ENCODE measurements at places on chromosomes 5 and 9.

DNA sequence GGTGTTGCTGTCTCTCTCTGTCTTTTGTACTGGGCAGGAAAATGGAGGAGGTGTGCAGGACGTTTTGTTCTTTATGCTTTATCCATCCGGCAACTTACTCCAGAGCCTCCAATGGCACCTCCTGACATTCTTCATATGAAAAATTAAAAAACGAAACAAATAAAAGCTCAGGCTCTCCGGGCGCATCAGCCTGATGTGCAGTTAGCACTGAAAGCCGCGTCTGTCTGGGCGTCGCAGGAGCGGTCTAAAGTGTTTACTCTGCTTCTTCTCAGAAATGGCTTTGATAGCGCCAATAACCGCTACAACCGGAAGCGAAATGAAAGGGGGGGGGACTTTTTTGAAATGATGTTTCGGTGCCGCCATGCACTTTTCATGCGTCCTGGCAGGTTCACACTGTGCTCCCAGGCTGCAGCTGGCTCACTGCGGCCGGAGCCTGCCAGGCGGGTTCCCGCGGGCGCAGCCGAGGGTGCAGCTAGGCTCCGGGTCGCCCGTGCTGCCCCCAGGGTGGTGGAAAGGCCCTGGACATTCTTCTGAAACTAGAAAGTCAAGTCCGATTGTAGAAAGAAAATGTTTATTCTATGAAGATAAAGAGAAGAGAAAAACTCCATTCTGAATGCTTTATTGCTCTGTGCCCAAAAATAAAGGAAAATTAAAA is 407.7 kb upstream of the IRX1 start:
- H3K36me3 ChIP-seq, result no peaks in the 10 kb centered on the region
- peak overlapping the region; percentile 28 for H3K4me3 ChIP-seq
- no peaks in the 10 kb centered on the region for H3K4me1 ChIP-seq
- H3K27ac ChIP-seq, result peak overlapping the region; percentile 24
- no peaks in the 10 kb centered on the region for H3K27me3 ChIP-seq
- DNase-seq, result peak; percentile 71

GRCh38 chr9:81416476-81417298 is 272.7 kb downstream of the TLE1 start:
- H3K36me3 ChIP-seq, result no peaks in the 10 kb centered on the region
- H3K4me3 ChIP-seq, result no peak overlapping the region
- no peaks in the 10 kb centered on the region for H3K4me1 ChIP-seq
- no peak for DNase-seq

- H3K4me1 ChIP-seq, result no peaks in the 10 kb centered on the region
- no peak overlapping the region for H3K27ac ChIP-seq
- H3K27me3 ChIP-seq, result no peaks in the 10 kb centered on the region
- no peaks in the 10 kb centered on the region for H3K36me3 ChIP-seq
These were observed 17.2 kb downstream of the SPTLC1 start for GRCh38 chr9:92097997-92098482.

GRCh38 chr9:126953041-126953809 is 38.6 kb downstream of the RALGPS1 start:
- no peaks in the 10 kb centered on the region for H3K36me3 ChIP-seq
- H3K27ac ChIP-seq, result no peak overlapping the region
- H3K4me3 ChIP-seq, result no peak overlapping the region
- no peaks in the 10 kb centered on the region for H3K27me3 ChIP-seq

- H3K4me1 ChIP-seq, result peaks cover 7% of the 10 kb centered on the region
- peak; percentile 95 for DNase-seq
- no peaks in the 10 kb centered on the region for H3K36me3 ChIP-seq
- no peak within 1 kb of the TSS for H3K4me3 ChIP-seq
- no peaks in the 10 kb centered on the region for H3K27me3 ChIP-seq
These were observed at the start of gene ERCC6L2 for GRCh38 chr9:95875305-95876137. Gene ERCC6L2, plus strand, starts transcription at chr9:95875691. Its CDS starts 348 bp downstream, at chr9:95876039.

GRCh38 chr5:132679166-132679565 is 5.4 kb downstream of the IL4 start:
- no peak overlapping the region for H3K27ac ChIP-seq
- DNase-seq, result no peak
- no peaks in the 10 kb centered on the region for H3K4me1 ChIP-seq

- H3K4me1 ChIP-seq, result peaks cover 17% of the 10 kb centered on the region
- no peak overlapping the region for H3K27ac ChIP-seq
- H3K4me3 ChIP-seq, result no peak overlapping the region
These were observed 82.2 kb upstream of the HSPA9 start for GRCh38 chr5:138657360-138657759.

DNA sequence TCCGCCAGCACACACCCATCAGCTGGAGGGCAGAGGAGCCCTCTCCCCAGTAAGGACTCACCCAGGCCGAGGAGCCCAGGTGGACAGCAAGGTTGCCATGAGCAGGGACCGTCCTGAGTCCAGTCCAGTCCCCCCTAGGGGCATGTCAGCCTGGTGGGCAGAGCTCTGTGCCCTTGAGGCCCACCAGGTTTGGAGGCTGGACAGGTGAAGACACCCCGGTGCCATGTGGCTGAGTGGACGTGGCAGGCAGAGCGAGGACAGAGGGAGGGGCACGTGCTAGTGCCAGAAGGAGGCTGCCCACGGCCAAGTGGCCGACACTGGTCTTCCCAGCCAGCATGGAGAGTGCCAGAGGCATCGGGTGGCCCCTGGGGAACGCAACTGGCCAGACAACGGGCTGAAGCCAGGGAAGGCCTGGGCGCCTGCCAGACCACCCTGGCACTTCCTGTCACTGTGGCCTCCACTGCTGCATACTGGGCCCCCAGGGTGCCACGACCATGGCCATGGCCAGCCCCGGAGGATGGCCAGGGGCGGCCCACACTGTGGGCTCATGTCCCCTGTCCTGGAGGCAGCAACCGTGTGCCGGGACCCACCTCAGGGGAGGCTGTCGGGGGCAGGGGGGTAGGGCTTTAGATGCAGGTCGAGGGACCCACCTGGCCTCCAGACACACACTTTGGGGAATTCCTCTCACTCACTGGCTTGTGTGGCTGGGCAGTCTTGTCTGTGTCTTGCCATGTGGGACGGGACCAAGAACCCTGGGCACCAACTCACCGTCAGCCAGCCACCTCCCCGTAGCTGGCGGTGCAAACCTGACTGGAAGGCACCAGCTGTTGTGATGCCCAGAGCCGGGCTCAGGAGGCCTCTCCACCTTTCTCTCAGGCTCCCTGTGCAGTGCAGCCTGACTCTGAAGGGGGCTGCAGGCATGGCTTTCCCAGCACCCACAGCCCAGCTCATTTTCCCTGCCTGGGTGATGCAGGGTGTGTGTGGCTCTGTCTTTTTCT is 42.3 kb upstream of the LPCAT1 start:
- DNase-seq, result no peak
- no peaks in the 10 kb centered on the region for H3K27me3 ChIP-seq
- H3K4me1 ChIP-seq, result no peaks in the 10 kb centered on the region

DNA sequence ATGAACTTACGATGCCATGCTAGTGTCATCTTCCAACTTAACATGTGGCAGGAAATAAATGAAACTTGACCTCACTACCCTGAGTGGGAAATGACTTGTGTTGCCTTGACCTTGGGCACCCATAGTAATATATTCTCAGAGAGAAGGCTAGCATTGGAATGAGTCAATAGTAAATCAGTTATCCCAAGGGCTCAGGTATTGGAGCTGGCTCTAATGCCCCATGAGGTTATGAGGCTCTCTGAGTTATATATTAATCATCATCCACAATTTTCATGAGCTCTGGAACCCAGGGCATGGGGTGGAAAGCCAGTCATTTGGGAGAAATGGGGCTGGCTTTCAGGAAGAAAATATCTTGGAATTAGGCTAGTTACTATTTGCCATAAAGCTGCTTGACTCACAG is 42.4 kb upstream of the SMIM32 start:
- no peak overlapping the region for H3K27ac ChIP-seq
- H3K4me3 ChIP-seq, result no peak overlapping the region
- no peak for DNase-seq
- no peaks in the 10 kb centered on the region for H3K4me1 ChIP-seq
- H3K36me3 ChIP-seq, result no peaks in the 10 kb centered on the region

- no peak for DNase-seq
- peaks cover 4% of the 10 kb centered on the region for H3K4me1 ChIP-seq
- H3K4me3 ChIP-seq, result no peak overlapping the region
- no peak overlapping the region for H3K27ac ChIP-seq
- no peaks in the 10 kb centered on the region for H3K36me3 ChIP-seq
These were observed 9.0 kb downstream of the CD274 start for GRCh38 chr9:5459289-5459829.

DNA sequence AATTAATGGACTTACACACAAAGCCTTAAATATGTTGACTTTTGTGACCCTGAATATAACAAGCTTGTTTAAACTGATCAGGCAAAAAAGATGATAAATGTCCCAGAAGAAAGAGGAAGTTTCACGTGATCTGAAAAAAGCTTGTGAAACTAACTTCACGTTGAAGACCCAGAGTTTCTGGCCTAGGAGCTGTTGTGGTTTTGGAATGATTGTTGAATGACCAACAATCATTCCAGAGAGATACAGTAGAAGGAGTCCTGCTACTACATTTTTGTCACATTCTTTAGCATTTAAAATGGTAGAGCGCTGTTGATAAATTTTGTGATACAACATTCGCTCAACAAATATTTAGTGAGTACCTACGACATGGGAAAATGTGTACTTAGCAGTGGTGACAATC is 143.1 kb upstream of the FBN2 start:
- no peak overlapping the region for H3K4me3 ChIP-seq
- no peak overlapping the region for H3K27ac ChIP-seq
- H3K4me1 ChIP-seq, result 0 out of 2 replicates have a peak, but pooled peaks cover 3% of the 10 kb centered on the region
- DNase-seq, result no peak
- H3K27me3 ChIP-seq, result no peaks in the 10 kb centered on the region

GRCh38 chr5:150105928-150106615 is 19.7 kb upstream of the CSF1R start:
- peaks cover 11% of the 10 kb centered on the region for H3K4me1 ChIP-seq
- H3K4me3 ChIP-seq, result no peak overlapping the region
- H3K27ac ChIP-seq, result no peak overlapping the region
- H3K27me3 ChIP-seq, result no peaks in the 10 kb centered on the region
- H3K36me3 ChIP-seq, result no peaks in the 10 kb centered on the region

- no peak overlapping the region for H3K27ac ChIP-seq
- no peaks in the 10 kb centered on the region for H3K36me3 ChIP-seq
- peaks cover 83% of the 10 kb centered on the region for H3K27me3 ChIP-seq
- no peak for DNase-seq
These were observed 30.8 kb upstream of the ENHO start for GRCh38 chr9:34553511-34554021.

DNA sequence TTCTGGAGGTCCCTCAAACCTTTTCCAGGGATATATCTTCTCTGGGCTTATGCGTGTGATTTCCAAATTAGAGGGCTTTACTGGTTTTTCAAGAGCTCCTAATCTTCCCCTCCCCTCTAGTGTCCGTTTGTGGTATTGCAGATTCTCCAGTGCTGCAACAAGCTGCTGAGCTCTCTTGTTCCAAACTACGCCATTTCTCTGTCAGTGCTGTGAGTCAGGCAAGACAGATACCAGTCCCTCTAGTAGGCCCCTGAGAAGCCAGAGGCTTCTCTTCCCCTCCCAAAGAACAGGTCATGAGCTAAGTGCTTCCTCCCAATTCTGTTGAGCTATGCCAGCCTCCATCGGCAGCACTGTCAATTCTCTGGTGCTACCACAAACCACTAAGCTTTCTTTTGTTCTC is 149.5 kb downstream of the FANCC start:
- no peak overlapping the region for H3K27ac ChIP-seq
- no peak overlapping the region for H3K4me3 ChIP-seq
- DNase-seq, result peak; percentile 60
- no peaks in the 10 kb centered on the region for H3K27me3 ChIP-seq
- H3K36me3 ChIP-seq, result 0 out of 2 replicates have a peak, but pooled peaks cover 2% of the 10 kb centered on the region
- H3K4me1 ChIP-seq, result no peaks in the 10 kb centered on the region

DNA sequence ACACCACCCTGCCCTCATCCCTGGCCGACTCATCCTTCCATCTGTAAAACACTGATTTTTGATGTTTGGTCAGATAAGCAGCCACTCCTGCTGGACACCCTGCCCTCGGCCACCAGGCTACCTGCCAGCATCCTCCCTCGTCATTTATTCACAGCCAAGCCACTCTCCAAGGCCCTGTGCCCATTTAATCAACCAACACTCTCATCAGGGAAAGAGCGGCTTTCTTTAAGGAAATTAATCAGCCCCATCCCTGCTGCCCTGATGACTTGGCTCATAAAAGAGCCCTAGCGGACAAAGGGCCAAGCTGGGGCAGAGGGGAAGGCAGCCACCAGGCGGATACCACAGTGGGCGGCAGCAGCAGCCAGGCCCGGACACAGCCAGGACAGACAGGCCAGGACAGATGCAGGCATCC is 52.4 kb downstream of the GOLM1 start:
- DNase-seq, result no peak
- H3K36me3 ChIP-seq, result no peaks in the 10 kb centered on the region
- H3K27me3 ChIP-seq, result no peaks in the 10 kb centered on the region
- no peaks in the 10 kb centered on the region for H3K4me1 ChIP-seq

GRCh38 chr5:10671041-10672008 is 89.7 kb downstream of the DAP start:
- no peak for DNase-seq
- no peak overlapping the region for H3K4me3 ChIP-seq
- no peaks in the 10 kb centered on the region for H3K4me1 ChIP-seq
- no peaks in the 10 kb centered on the region for H3K27me3 ChIP-seq
- no peaks in the 10 kb centered on the region for H3K36me3 ChIP-seq

- H3K36me3 ChIP-seq, result peaks cover 5% of the 10 kb centered on the region
- peaks cover 18% of the 10 kb centered on the region for H3K4me1 ChIP-seq
- no peak overlapping the region for H3K27ac ChIP-seq
- no peak overlapping the region for H3K4me3 ChIP-seq
- DNase-seq, result no peak
- no peaks in the 10 kb centered on the region for H3K27me3 ChIP-seq
These were observed 9.7 kb downstream of the CDC37L1 start for GRCh38 chr9:4689021-4689420.

DNA sequence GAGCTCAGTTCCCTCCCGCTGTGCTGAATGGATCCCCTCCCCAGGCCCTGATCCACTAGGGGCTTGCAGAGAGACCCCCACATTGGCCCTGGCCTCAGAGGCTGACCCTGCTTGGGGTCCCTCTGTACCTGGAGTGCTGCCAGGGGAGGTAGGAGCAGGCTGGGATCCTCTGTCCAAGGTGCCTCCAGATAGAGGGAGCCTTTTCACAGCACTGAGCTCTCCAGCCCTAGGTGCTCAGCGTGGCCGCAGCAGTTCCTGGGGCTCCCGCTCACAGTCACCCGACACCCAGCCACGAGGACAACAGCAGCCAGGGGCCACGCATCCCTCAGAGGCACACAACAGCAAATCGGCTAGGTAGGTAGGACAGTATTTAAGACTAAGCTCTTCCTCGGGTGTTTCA is 62.2 kb upstream of the IRX2 start:
- no peaks in the 10 kb centered on the region for H3K36me3 ChIP-seq
- H3K4me1 ChIP-seq, result no peaks in the 10 kb centered on the region
- no peaks in the 10 kb centered on the region for H3K27me3 ChIP-seq
- DNase-seq, result no peak

GRCh38 chr9:131649646-131650045 is 90.2 kb downstream of the RAPGEF1 start:
- no peak overlapping the region for H3K4me3 ChIP-seq
- peaks cover 33% of the 10 kb centered on the region for H3K4me1 ChIP-seq
- DNase-seq, result no peak
- no peak overlapping the region for H3K27ac ChIP-seq

GRCh38 chr9:137405677-137406081 is 17.3 kb downstream of the EXD3 start:
- H3K4me3 ChIP-seq, result no peak overlapping the region
- no peak overlapping the region for H3K27ac ChIP-seq
- no peaks in the 10 kb centered on the region for H3K36me3 ChIP-seq
- no peaks in the 10 kb centered on the region for H3K4me1 ChIP-seq

GRCh38 chr5:148909766-148910165 is 83.4 kb downstream of the ADRB2 start:
- H3K4me3 ChIP-seq, result no peak overlapping the region
- DNase-seq, result no peak
- no peak overlapping the region for H3K27ac ChIP-seq
- no peaks in the 10 kb centered on the region for H3K36me3 ChIP-seq
- no peaks in the 10 kb centered on the region for H3K27me3 ChIP-seq

Data from MM.1S (cell line).